Aorta (tissue), 5 donors: ENCODE measurements at places on chromosomes 11 and 22. TPM values are rescaled to one million over a fixed set of nuclear protein-coding genes. Genes with fewer than 3 reads are reported as not detected.
A peak's percentile ranks its signal among the peaks of the same experiment; 100 is the strongest.

The TNRC6B gene
- 10.1 TPM for polyA plus RNA-seq

DNA sequence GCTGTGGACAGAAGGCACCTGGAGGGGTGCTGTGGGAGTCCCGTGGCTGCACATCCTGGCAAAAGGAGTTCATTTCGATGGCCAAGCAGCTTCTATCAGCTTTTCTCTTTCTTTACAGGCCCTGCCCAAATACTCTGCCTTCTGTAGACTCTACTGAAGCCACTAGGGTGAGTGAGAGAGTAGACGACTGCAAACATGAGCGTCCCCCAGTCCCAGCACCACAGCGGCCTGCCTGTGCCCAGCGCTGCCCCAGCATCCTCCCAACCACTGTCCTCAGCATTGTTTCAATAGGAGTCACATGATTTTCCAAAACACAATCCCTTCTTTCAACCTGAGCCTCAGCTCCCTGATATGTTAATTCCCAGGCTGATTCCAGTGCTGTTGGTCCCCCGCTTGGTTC is 110.0 kb downstream of the KIRREL3 start:
- DNase-seq, result no peak
- no peak overlapping the region for H3K4me3 ChIP-seq
- no peak overlapping the region for H3K27ac ChIP-seq
- H3K27me3 ChIP-seq, result peaks cover 2% of the 10 kb centered on the region

DNA sequence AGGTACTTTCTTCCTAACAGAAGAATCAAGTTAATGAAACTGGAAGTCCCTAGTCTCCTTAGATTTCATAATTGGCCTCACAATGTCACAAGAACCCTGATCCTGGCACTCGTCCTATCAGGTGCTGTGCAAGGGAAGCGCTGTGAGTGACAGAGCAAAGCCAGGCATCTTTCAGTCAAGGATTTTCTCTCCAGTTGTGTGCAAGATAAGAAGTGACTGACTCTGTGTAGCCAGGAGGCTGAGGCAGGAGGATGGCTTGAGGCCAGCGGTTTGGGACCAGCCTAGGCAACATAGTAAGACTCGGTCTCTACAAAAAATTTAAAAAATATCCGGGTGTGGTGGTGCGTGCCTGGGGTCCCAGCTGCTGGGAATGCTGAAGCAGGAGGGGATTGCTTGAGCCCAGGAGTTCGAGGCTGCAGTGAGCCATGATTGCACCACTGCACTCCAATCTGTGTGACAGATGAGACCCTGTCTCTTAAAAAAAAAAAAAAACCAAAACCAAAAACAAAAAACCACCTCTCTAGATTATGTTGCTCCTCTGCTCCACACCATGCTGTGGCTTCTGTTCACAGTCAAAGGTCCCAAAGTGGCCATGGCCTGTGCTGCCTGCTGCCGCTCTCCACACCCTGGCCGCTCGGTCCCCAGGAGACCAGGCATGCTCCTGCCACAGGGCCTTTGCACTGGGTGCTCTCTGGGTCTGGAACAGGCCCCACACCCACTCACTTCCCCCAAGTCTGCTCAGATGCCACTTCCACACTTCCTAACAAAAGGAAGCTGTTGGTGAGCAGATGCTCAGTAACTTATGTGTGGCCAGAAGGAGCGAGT is 54.2 kb upstream of the CLDN5 start:
- H3K27ac ChIP-seq, result no peak overlapping the region
- DNase-seq, result no peak
- no peaks in the 10 kb centered on the region for H3K36me3 ChIP-seq
- no peaks in the 10 kb centered on the region for H3K4me1 ChIP-seq
- H3K27me3 ChIP-seq, result no peaks in the 10 kb centered on the region

DNA sequence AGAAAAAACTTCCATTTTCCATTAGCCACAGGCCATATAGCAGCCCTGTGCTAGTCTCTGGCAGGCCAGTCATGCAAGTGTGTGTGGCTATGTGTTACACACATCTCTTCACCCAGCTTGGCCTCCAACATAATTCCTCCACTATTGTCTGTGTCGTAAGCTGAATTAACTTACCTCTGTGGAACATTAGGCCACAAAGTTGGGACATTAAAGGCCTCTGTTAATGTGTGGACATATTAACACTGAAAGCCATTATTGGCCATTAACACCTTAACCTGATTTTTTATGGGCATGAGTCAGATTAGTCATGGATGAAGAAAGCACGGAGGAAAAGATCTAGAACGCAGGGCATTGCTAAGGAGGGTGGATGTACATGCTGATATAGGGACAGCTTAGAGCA is 100.1 kb downstream of the DBX1 start:
- H3K27me3 ChIP-seq, result no peaks in the 10 kb centered on the region
- H3K27ac ChIP-seq, result peak overlapping the region; percentile 26
- DNase-seq, result no peak

GRCh38 chr11:6402561-6402981 is 12.3 kb downstream of the SMPD1 start:
- no peak for DNase-seq
- no peak overlapping the region for H3K4me3 ChIP-seq
- H3K27me3 ChIP-seq, result no peaks in the 10 kb centered on the region
- peaks cover 4% of the 10 kb centered on the region for H3K36me3 ChIP-seq

- H3K27me3 ChIP-seq, result no peaks in the 10 kb centered on the region
- H3K4me1 ChIP-seq, result no peaks in the 10 kb centered on the region
- no peaks in the 10 kb centered on the region for H3K36me3 ChIP-seq
- H3K27ac ChIP-seq, result no peak overlapping the region
- no peak overlapping the region for H3K4me3 ChIP-seq
These were observed 21.8 kb upstream of the PPP6R3 start for GRCh38 chr11:68438658-68439259.

- no peak overlapping the region for H3K4me3 ChIP-seq
- H3K4me1 ChIP-seq, result no peaks in the 10 kb centered on the region
- H3K27me3 ChIP-seq, result no peaks in the 10 kb centered on the region
These were observed 31.2 kb upstream of the ATXN10 start for GRCh38 chr22:45640291-45640940.

- no peak overlapping the region for H3K27ac ChIP-seq
- no peak overlapping the region for H3K4me3 ChIP-seq
- no peak for DNase-seq
- no peaks in the 10 kb centered on the region for H3K4me1 ChIP-seq
- no peaks in the 10 kb centered on the region for H3K36me3 ChIP-seq
- H3K27me3 ChIP-seq, result no peaks in the 10 kb centered on the region
These were observed 375.3 kb downstream of the DYNC2H1 start for GRCh38 chr11:103484545-103484944.
